ENCODE measurements at places on chromosomes 3 and 15.

- peak; percentile 37 for DNase-seq
These were observed 121.6 kb downstream of the RBPMS2 start for GRCh38 chr15:64653757-64654156.

- no peak for DNase-seq
These were observed 11.1 kb downstream of the MAP6D1 start for GRCh38 chr3:183814240-183814639.

- no peak for DNase-seq
These were observed 11.4 kb downstream of the CEP97 start for GRCh38 chr3:101735833-101736232.

GRCh38 chr3:73086071-73086494 is 24.6 kb downstream of the EBLN2 start:
- peak; percentile 33 for DNase-seq

DNA sequence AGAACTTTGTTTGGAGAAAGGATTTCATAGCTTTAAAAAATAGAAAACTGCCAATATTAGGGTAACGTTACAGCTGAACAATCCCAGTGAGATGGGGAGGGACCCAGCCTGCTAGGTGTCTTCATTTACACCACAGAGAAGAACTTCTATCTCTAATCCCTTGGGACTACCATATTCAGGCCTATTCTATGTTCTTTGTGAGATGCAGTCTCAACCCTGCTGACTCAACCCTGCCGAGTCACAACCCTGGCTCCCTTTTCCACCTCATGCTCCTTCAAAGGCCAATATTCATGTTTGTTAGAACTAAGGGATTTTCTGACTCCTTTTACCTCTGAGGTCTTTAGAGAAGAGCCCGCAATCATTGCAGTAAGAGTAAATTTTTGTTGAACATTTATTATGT is 350.5 kb downstream of the EPHB1 start:
- DNase-seq = no peak

DNA sequence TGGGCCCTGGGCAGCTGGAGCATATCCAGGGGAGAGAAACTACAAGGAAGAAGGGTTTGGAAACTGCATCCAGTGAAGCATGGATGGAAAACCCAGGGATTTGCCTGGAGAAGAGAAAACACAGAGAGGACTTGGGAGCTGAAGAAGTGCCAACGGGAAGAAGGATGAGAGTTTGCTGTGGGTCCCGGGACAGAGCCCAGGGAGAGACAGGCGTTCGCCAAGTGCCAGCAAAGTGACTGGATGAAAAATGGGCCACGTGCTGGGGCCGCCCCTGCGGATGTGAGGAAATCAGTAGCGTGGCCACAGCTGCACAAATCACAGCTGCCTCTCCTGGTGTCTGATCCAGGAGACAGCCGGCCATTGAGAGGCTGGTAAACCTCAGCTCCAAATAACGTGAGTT is 70.4 kb downstream of the HES1 start:
- DNase-seq = peak; percentile 36

DNA sequence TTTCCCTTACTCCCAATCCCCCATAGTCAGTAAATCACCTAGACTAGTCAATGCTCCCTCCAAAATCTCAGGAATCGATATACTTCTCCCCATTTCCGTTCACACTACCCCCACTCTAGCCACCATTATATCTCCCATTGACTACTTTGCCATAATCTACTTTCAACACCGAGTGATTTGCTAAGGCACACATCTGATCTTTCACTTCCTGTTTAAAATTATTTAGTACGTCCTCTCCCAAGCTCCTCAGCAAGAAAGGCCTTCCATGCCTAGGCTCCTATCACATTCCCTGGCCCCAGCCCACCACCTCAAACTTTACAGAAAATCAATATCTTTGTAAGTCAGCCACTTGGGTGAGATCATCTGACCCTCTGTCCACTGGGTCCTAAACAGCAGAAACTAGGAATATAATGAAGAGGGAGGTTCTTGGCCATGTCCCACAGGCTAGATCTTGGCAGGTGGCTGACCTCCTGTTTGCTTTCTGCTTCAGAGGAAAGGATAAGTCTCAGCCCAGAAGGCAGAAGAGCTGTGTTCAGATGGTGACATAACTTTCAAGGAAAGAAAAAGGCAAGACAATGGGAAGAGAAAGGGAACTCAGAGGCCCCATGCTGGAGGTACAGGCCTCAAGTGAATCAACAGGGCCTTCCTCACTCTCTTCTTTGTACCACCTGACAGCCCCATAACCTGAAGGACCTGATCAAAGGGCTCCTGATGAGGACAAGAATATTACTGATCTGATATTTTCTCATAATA is 103.0 kb downstream of the RPL22L1 start:
- DNase-seq = no peak

DNA sequence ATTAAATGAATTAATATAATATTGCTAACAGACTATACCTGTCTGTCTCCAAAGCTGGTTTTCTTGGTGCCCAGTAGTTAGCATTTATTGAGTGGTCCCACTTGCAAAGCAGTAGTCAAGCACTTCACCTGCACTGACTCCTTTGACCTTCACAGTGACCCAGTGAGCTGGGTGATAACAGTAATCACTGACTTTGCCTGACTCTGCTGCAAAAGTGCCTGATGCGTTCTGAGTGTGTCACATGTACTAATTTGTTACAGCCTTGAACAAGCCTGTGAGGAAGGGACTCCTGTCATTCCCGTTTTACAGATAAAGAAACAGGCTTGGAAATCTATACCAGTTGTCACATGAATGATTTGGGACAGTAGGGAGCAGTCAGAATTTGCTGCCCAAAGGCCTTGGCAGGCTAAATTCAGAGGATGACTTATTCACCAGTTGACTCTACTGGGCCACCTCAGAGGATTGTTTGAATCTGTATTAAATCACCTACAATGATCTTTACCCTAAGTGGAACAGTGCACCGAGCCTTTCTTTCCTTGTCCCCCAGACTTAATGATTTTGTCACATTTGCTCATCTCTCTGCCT is 116.6 kb upstream of the PLXNA1 start:
- DNase-seq = no peak

DNA sequence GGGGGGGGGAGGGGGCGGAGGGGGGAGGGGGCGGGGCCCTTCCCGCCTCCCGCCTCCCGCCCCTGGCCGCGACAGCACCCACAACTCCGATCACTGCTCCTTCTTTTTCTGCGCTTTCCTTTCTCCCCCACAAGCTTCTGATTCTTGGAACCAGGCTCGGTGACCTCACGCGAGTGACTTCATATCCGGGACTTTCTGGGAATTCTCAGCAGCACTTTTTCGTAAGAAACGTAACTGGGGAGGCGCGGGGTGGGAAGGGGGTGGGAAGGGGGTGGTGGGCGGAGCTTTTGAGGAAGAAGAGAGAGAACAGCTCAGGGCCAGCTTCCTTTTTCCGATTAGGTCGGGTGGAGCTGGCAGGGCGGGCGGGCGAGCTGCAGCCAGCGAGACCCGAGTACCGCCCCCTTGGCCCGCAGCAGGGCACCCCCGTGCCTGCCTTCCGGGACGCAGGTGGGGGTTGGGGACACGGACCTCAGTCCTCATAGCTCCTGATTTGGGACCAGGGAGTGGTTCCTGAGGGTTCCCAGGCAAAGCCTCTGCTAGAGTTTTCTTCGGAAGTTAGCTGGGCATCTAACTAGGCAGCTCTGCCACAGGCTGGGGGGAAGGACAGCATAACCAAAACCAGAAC is 14.6 kb downstream of the XIRP1 start:
- peak; percentile 97 for DNase-seq

- no peak for DNase-seq
These were observed 5.6 kb upstream of the CCDC13 start for GRCh38 chr3:42778644-42779043.

DNA sequence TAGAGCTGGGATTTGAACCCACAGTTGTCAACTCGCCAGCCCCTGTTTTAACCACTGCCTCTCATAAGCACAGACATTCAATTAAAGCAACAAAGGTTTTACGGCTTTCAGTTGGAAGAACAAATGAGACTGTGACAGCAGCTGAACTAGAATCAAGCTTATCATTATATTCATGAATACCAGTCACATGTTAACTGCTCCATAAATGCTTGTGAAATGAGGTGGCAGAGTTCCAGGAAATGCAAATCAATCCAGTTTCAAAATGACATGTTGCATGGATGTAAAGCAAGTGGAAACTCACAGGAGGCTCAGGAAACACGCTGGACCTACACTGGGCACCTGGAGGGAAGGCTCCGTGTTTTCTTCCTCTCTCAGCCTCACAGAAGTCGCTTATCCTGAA is 3.9 kb downstream of the GP5 start:
- DNase-seq = no peak

DNA sequence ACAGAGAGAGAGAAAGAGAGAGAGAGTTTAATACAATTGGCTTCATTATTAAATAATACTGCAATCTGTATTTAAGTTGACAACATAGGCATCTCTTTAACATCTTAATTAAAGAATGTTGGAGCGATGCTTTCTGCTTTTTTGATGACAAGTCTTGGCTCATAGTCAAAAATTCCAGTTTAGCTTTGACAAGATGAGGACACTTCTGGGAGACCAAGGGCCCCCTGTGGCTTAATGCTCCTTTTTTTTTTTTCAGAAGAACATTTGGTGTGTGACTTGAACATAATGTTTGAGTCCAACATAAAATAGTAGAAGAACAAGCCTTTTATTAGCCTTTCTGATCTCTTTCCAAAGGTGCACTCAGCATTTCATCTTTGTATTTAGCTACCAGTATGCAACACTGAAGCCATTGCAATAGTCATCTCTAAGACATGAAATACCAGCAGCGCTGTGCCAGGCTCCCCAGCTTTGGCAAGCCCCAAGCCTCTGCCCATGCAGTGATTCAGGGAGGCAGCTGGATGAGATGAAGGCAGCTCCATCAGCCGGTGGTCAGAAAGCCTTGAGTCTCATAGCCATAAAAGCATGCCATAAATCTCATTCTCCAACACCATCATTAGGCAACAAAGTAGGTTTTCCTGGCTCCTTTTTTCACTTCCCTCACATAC is 349.4 kb upstream of the SEMA6D start:
- DNase-seq = no peak
